ENCODE measurements at places on chromosomes 5 and 9.

DNA sequence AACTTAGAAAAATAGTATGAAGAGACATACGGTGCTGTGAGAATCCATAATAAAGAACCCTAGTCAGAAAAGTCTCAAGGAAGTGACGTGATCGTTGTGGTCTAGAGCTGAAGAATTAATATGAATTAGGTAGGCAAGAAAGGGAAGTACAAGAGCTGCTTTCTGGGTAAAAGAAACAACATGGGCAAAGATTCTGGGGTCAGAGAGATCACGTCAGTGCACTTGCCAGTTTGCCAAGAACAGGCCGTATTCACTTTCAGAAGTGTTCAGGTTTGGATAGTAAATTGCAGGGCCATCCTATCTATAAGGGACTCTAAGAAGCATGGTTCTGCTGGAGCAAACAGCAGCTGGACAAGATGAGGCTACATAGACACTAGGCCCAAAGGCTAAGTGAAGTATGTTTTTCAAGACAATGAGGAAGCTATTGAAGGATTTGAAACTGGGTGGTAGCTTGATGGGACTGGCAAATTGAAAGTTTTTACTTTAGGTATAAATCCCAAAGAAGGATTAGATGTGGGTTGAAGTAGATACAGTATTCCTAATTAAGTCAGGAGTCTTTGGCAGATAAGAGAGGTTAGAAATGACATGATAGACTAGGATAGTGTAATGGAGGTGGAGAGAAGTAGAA lies 4.8 kb upstream of the CHD1 start:
- DNase-seq: peak; percentile 98

DNA sequence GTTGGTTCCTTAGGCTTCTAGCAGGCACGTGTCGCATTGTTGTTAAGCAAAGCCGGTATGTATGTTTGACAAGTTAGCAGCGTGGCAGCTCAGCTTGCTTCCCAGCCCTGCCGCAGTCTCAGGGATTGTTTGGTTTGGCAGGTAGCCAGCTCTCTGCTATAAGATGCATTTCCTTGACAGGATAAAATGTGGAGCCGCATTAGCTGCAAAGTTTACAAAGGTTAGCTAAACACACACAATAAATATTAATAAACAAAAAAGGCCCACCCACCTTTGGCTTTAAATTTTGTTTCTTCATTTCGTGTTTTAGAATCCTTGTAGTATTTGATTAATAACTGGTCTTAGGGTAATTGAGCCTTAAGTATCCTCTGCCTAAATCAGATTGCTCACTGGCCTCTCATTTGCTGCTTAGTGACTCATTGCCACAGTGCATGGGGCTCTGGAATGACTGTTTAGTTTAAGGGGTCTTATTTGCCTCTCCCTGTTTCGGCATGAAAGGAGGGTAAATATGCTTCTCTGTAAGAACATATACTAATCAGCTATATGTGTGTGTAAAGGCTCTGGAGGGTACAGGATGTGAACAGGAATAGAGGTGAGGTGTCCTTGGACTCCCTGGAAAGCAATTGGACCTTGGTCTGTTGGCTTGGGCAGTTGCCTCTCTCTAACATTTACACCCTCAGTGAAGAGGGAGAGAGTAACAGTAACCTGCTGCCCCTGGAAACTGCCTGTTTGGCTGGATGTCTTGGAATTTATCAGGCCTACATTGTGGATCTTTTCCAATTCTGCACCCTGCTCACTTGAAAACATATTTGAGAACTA lies 122.0 kb downstream of the GDNF start:
- DNase-seq: no peak

DNA sequence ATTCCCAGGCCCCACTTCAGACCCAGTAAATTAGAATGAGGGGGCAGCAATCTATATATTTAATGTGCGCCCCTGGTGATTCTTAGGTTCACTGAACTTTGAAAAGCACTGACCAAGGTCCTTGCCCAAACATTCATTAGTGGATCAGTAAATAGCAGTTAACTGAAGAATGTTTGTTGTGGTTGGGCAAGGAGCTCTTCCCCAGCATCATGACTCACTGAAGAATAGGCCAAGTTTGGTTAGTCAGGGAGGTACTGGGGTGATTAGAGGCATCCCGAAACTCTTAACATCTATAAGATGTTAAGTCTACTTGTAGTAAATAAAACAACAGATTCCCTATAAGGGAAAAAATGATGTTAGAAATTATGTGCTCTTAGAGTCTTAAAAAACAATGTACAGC lies 833 bp upstream of the MROH2B start:
- DNase-seq: no peak

GRCh38 chr9:120773256-120773655 lies 20.0 kb downstream of the FBXW2 start:
- DNase-seq: no peak

DNA sequence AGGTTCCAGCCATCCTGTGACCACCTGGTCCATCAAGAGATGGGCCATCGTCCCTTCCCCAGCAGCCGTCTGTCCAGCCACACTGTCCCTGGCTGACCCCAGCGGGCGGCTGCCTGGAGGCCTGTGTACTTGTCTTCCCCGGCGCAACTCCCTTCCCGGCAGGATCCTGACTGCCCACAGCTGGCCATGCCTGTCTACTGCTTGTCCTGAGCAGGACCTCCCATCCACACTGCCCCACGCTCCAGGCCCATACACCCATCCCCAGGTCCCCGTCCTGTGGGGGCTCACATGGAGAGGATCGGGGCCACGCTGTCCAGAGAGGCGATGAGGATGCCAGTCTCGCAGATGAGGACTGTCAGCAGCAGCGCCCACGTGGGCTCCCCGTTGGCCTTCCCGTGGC lies 35.5 kb downstream of the SLC12A7 start:
- no peak for DNase-seq

- DNase-seq: no peak
These were observed 220.5 kb upstream of the MPDZ start for GRCh38 chr9:13500034-13500433.

DNA sequence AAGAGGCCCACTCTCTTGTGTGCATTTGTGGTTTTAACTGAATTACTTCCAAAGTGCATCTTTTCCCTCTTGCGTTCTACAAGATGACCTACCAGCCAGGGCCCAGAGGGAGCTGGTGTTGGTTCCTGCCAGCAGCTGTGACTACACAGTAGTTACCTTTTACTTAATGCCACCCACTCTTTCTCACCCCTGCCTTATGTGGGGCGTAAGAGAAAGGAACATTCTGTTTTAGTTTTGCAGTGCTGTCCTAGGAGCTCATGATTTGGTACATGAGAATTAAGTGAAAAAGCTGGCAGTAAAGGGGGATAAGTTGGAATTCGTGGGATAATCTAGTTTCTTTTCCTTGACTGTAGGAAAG lies 45.4 kb downstream of the RCL1 start:
- no peak for DNase-seq

GRCh38 chr5:84239494-84239893 lies 145.2 kb downstream of the EDIL3 start:
- DNase-seq: no peak

- DNase-seq: no peak
These were observed 120.6 kb downstream of the TTLL11 start for GRCh38 chr9:121972501-121972981.

- no peak for DNase-seq
These were observed 157.2 kb upstream of the DMRT1 start for GRCh38 chr9:684054-684890.

DNA sequence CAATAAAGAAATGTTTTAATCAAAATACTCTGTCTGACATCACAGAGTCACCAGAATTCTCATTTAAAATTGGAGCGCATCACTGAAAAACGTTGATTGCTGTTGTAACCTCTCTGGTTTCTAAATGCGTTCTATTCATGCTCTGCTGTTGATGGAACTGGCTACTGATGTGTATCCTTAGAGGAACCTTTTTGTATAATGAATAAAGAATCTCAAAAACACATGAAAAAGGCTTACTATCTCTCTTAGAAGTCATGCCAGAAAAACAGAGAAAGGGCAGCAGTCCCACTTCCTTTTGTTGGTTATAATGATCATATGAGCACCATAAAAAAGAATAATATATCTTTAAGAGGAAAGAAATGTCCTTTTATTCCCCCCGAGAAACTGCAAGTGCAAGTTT lies 615.5 kb downstream of the TLE1 start:
- no peak for DNase-seq

DNA sequence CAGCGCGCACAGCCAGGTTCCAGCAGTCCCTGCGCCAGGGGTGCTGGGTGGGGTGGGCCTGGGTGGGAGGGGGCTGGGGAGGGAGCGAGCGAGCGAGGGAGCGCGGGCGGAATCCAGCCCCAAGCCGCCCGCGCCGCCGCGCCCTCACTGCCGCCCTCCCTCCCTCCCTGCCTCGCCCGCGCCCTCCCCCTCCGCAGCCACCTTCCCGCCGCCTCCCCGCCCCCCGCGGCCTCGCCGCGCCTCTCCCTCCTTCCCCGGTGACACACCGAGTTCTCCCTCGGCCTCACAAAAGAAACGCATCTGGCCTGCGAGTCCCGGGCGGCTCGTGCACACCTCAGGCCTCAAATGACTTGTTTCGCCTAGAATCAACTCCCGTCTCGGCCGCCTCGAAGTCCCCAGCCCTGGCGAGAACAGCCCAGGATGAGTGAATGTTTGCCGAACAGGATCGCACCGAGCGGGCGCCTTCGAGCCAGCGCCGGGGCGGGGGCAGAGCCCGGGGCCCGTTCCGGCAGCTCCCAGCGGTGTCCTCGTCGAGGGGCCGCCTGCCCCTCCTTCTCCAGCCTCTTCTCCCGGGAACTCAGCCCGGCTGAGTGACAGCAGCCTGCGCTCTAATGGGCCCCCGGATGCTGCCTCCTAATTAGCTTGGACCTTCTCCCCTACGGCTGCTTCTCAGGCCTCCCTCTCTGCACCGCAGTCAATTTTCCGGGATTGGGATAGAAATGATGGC lies 371 bp upstream of the PITX1 start:
- DNase-seq: no peak

GRCh38 chr5:63233361-63233760 lies 654.7 kb downstream of the LRRC70 start:
- no peak for DNase-seq

DNA sequence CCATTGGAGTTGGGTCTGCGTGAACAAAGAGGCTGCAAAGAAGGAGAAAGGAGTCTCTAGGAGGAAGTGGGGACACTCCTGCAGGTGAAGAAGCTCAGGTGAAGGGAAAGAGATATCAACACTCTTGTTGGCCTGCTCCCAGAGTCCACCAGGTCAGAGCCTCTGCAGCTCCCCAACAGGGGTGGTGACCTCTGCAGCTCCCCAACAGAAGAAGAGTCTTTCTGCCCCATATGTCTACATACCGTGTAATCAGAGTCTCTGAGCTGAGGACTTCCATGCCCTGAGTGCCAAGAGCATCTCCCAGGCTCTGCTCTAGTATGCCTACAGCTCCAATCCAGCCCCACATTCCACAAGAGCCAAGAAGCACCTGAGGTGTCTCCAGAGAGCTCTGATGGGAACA lies 67.4 kb upstream of the TRPC7 start:
- no peak for DNase-seq

DNA sequence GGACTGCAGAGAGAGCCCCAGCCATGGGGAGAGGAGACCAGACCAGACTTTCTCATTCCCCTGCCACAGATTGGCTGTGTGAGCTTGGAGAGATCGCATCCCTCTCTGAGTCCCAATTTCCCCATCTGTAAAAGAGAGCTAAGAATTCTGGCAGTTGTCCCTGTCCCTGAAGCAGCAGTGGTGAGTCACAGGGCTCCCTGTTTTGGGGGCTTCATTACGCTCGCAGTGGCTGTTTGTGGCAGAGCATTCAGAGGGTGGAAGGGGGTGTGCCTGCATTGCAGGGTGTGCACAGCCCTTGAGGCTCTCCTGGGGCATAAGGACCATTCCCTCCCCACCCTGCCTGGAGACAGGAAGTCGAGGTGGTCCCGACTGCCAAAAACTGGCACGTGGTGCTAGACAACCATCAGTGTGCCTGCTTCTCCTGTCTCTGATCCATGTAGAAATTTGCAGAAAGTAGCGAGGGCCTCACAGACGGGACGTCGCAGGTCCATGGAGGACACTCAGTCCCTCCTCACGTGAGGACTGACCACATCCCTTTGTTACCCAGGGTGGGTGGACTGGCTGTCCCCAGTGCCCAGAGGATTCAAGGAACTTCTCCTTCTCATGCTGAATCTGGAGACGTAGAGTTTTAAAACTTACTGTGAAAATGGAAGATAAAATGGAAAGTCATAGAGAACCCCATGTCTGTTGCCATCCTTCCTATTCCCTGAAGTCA lies 35.3 kb downstream of the HRH2 start:
- no peak for DNase-seq

DNA sequence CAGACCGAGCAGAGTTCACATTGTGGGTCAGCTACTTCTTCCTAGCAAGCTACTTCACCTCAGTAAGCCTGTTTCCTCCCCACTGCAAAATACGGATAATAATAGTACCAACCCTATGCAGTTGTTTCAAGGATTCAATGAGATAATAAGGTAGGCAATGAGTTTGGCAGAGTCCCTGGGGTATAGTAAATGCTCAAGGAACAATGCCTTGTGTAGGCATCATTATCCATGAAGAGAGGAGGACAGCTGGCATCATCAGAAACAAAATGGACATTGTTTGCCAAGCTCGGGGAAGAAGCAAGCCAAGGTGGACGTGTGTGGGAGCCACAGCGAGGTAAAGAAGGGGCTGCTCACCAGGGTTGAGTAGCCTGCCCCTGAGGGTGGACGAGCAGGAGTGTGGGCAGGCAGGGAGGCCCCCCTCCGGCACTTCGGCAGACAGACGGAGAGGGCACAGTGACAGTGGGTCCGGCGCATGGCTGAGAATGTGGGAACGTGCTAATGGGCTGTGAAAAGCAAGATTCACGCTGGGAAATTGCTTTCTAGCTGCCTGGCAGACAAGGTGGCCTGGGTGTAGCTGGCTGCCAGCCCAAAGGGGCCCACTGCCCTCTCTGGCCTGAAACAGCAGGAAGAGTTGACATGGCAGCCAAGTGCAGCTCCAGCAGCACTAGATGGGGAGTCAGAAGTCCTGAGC lies 10.1 kb downstream of the CAMK2A start:
- no peak for DNase-seq

DNA sequence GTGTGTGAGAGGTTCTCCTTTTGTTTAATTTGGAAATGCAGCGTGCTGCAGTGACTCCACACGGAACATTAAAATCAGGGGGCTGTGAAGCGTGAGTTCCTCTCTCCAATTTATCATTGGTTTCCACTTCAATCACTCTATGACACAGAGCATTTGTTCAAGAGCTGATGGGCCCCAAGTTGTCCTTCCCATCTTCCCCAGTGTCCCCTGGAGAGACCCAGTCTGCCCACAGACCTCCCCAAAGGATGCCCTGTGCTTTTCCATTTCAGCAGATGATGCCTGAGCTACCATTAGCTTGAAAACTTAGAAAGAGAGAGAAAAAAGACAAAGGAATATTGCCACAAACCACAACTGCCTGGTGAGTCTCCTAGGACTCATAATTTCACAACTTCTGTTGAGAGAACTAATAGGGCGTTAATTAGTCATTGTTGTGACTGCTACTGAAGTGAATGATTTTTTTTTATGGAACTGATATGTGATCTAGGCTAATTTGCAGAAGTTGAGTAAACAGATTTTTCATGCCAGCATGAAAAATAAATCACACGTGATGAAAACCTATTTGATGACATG lies 772.7 kb downstream of the SEMA5A start:
- no peak for DNase-seq

Data from bone marrow (tissue), 2 donors.